ENCODE measurements at places on chromosomes 2 and 18.
A peak's percentile ranks its signal among the peaks of the same experiment; 100 is the strongest.

- peak; percentile 61 for DNase-seq
- H3K27me3 ChIP-seq = peaks cover 8% of the 10 kb centered on the region
- no peak overlapping the region for H3K4me3 ChIP-seq
- H3K27ac ChIP-seq = no peak overlapping the region
Measured at GRCh38 chr2:15733867-15734673, 142.4 kb downstream of the DDX1 start.

DNA sequence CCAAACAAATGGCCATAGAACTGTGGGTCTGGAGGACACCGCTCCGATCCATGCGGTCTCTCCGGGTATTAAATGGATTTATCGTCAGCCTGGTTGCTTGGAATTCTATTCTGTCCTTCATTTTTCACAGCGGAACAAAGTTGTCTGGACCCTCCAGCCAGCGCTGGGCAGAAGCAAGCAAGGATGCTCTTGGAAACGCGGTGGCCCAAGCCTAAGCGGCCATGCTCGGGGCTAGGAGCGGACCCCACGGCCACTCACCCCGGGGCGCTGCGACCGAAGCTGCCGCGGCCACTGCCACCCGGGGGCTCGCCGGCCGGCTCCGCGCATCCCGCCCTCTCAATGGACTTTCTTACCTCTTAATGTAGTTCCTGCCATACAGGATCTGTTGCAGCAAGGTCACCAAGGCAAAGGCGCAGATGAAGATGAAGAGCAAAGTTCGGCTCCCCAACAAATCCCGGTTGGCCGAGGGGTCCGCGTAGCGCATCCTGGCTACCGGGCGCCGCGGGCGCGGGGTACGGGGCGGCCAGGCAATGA is 761 bp downstream of the ST8SIA5 start:
- DNase-seq = no peak
- no peak overlapping the region for H3K27ac ChIP-seq
- H3K4me1 ChIP-seq = peaks cover 21% of the 10 kb centered on the region
- H3K4me3 ChIP-seq = peak overlapping the region; percentile 26

DNA sequence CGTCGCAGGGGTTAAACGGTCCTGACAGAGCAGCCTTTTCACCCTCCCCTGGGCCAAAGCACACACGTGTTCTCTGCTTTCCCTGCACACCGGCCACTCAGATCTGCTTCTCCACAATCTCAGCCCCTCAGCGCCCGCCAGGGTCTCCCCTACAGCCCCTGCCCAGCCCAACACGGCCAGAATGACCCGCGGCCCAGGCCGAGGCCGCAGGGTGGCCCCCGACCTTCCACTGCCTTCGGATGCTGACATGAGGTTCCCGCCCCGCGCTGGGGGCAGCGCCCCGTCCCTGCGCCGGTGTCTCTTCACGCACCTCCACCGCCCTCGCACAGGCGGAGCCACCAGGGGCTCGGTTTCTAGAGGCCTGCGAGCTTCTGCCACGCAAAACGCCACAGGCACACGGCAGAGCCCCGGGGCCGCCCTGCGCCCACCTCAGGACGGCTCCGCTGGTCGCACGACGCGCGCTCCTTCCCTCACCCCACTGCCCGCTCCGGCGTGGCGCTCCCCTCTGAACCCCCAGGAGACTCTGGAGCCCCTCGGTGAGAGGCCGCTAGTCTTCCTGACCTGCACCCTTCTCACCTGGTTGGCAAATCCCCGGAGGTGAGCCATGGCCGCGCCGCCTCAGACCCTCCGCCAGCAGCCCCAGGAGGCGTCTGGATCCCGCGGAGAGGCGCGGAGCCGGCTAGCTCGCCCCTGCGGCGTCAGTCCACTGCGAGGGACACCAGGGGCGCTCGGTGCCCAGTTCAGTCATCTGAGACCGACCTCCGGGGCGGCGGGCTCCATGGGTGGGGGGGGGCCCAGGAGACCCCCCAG is 749 bp downstream of the STK25 start:
- peak overlapping the region; percentile 93 for H3K27ac ChIP-seq
- peak; percentile 47 for DNase-seq
- H3K4me1 ChIP-seq = peaks cover 54% of the 10 kb centered on the region
- H3K4me3 ChIP-seq = peak overlapping the region; percentile 99
- no peaks in the 10 kb centered on the region for H3K36me3 ChIP-seq

GRCh38 chr18:75422341-75422910 is 5.1 kb downstream of the SMIM21 start:
- no peaks in the 10 kb centered on the region for H3K36me3 ChIP-seq
- H3K27me3 ChIP-seq = no peaks in the 10 kb centered on the region
- H3K27ac ChIP-seq = no peak overlapping the region
- no peak for DNase-seq

GRCh38 chr2:112686348-112687217 is 34.2 kb upstream of the NT5DC4 start:
- no peaks in the 10 kb centered on the region for H3K36me3 ChIP-seq
- H3K27ac ChIP-seq = no peak overlapping the region
- no peaks in the 10 kb centered on the region for H3K27me3 ChIP-seq
- peaks cover 17% of the 10 kb centered on the region for H3K4me1 ChIP-seq
- no peak overlapping the region for H3K4me3 ChIP-seq

DNA sequence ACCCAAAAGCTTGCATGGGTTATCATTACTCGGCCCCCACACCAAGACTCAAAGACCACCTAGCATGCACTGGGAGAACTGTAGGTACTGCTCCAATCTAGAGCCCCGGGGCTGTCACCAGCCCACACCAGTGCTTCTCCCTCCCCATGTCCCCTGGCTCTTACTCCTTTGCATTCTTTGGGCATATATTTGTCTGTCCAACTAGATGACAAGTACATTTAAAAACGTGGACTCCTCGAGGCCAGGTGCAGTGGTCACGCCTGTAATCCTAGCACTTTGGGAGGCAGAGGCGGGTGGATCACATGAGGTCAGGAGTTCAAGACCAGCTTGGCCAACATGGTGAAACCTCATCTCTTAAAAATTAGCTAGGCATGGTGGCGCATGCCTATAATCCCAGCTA is 7.8 kb downstream of the AFG3L2 start:
- no peaks in the 10 kb centered on the region for H3K27me3 ChIP-seq
- no peak overlapping the region for H3K4me3 ChIP-seq
- H3K36me3 ChIP-seq = peaks cover 53% of the 10 kb centered on the region

All from stomach (tissue), 19 donors.